ENCODE measurements at places on chromosomes 7 and 10.
A peak's percentile ranks its signal among the peaks of the same experiment; 100 is the strongest.

DNA sequence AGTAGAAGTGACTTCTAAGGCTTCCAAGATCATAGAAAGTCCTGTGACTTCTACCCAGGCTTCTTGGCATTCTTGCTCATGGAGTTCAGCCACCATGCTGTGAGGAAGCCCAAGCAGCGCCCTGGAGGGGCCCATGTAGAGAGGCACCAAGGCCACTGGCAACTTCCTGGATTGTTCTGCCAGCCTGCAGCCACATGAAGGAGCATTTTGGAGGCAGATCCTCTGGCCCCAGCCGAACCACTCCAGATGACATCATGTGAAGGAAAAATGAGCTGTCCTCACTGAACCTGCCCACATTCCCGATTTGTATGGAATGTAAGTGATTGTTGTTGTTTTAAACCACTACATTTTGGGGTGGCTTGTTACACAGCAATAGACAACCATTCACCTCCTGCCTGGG is 51.5 kb upstream of the MNX1 start:
- DNase-seq = no peak

DNA sequence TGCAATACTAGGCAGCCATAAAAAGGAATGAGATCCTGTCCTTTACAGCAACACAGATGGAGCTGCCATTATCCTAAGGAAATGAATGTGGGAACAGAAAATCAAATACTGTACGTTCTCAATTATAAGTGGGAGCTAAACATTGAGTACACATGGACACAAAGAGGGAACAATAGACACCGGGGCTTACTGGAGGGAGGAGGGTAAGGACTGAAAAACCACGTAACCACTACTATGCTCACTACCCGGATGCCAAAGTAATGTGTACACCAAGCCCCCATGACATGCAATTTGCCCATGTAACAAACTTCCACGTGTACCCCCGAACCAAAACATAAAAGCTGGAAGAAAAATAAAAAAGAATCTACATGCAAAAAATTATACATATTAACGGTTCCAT is 587.0 kb downstream of the PARD3 start:
- no peak for DNase-seq

DNA sequence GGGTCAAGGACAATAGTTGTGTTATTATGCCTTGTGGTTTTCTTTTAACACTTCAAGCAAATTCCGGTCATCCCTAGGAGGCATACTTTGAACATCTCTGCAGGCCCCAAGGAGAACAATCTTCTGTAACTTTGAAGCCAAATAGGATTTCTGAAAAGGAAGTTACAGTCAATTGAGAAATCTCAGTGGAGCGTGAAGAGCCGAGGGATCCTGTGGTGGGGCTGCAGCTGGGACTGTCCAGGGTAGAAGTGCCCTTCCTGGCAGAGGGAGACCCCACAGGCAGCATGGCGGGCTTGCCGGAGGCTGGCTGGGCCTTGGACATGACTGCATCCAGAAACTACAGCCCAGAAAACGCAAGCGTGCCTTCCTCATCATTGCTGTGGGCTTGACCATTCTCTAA is 179.7 kb downstream of the PTPN20 start:
- no peak for DNase-seq

GRCh38 chr7:69169386-69169785 is 428.9 kb upstream of the AUTS2 start:
- no peak for DNase-seq

- peak; percentile 2 for DNase-seq
Observed at GRCh38 chr7:16484453-16485158, 19.1 kb upstream of the SOSTDC1 start.

- DNase-seq = no peak
Observed at GRCh38 chr7:44959433-44959951, 19.3 kb downstream of the MYO1G start.

DNA sequence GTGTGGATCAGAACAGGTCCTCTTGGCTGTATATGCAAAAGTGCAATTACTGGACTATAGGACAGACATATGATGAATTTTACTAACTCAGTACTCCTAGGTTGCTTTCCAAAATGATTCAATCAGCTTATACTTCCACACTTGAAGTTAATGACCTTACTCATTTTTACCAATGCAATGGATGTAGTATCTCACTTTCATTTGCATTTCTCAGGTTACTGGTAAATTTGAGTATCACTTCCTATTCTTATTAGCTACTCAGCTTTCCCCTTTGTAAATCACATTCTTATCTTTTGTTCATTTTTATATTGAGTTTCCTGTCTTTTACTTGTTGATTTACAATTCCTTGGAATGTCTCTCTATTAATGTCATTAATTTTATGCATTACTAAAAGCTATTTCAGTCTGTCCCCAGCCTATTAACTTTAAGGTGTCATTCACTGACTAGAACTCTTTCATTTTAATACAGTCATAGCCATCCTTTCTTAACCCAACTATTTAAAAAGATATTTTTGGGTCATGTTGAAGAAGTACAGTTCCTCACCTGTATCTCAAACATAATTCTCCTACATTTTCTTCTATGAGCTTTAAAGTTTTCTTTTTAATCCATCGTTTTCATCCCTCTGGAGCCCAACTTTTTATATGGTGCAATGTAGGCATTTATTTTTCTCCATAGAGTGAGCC is 88.6 kb downstream of the VIM start:
- DNase-seq = no peak

GRCh38 chr7:575425-576366 is 56.0 kb upstream of the PDGFA start:
- DNase-seq = no peak

DNA sequence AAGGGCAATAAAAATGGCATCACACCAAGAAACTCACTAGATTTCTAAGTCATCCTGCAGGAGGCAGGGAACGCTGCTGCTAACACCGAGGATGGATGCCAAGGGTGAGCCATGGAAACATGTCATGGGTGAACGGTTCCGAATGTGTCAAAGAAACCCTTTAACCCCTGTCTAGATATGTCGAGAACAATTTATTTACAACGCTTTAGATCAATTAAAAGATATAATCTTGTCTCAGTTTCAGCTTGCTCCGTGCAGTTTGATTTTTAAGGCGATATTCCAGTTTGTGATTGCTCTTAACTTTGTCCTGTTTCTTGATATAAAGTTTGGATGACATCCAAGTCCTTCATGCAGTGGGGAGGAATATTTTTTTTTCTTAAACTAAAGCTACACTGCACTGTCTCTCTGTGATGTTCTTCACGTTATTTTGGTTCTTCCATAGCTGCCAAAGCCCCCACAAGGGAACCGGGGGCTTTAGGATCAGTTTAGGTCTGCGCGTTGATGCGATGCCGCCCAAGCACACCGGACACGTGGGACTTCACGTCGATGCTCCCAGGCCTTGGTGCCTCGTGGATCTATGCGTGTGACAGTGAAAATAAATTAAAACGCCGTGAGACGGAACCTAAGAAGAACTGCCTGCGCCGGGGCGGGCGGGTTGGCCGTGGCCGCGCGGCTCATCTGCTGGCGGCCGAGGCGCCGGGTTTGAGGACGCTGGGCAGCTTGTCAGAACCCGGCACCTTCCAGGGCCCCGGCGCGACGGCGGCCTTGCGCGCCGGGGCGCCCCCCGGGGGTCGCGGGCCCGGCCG is 220.3 kb downstream of the PHTF2 start:
- DNase-seq = peak; percentile 50

- no peak for DNase-seq
Observed at GRCh38 chr10:50993771-50994251, 80.5 kb upstream of the PRKG1 start.

DNA sequence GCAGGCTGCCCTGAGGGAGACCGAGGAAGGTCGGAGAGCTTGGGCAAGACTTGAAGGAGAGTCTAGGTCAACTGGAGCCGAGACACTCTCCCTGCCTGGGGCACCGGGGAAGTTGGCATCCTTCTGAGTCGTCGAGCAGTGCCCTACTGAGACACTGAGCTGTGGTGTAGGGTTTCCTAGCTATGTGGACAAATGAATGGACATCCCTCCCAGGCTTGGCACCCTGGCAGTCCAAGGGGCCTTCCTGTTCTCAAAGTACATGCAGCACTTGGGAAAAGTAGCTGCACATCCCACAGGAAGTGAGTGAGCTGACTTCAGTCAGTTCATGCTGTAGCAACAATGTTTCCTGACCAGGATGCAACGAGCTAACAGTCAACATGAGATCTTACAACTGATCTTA is 57.2 kb upstream of the INPP5A start:
- DNase-seq = no peak

DNA sequence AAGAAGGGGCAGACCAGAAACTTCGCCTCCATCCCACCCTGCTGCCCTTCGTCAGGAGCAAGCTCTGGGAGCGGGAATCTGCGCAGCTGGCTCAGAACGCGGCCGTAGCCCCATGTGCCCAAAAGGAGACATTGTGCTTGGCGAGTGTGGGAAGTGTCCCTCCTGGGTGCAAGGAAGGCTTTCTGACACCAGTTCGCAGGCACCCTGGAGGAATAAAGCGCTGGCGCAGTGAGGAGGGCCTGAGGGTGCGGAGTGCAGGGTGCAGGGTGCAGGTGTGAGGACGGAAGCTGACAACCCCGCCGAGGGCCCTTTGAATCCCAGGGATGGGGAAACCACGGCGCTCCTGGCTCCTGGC is 811 bp downstream of the SLIT1 start:
- no peak for DNase-seq

GRCh38 chr10:26829810-26830515 is 30.8 kb downstream of the ABI1 start:
- DNase-seq = no peak

DNA sequence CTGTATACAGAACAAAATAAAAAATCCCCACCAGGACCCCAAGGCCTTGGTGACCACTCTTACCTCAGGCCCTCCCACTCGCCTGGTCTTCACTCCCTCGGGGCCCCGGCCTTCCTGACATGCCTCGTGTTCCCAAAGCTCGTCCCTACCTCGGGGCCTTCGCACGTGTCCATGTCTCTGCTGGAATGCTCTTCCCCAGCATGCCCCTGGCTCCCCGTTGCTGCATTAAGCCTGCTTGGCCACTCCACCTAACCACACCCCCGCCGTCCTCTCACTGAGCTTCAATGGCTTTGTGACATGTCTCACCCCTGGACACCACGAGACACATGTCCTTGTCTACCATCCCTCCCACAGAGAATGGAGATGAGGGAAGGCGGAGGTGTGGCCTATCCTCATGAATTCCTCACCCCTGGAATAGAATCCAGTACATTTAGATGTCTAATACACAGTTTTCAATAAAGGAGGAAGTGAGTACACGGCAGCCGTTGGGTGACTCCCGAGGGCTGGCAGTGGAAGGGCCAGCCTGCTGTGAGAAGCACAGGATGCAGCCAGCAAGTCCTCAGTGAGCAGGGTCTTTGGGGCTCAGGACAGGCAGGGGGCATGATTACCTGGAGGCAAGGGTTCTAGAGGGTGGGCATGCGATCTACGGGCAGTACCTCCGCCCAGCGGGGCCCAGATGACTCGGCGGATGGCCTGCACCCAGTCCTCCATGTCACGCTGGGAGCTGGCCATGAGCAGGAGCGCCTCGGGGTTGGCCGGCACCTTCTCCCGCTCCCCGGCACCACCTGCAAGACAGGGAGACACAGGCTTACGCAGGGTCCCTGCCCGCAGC is 125.7 kb downstream of the ARHGAP22 start:
- no peak for DNase-seq

- DNase-seq = no peak
Observed at GRCh38 chr7:1919539-1920265, 249.6 kb downstream of the ELFN1 start.

DNA sequence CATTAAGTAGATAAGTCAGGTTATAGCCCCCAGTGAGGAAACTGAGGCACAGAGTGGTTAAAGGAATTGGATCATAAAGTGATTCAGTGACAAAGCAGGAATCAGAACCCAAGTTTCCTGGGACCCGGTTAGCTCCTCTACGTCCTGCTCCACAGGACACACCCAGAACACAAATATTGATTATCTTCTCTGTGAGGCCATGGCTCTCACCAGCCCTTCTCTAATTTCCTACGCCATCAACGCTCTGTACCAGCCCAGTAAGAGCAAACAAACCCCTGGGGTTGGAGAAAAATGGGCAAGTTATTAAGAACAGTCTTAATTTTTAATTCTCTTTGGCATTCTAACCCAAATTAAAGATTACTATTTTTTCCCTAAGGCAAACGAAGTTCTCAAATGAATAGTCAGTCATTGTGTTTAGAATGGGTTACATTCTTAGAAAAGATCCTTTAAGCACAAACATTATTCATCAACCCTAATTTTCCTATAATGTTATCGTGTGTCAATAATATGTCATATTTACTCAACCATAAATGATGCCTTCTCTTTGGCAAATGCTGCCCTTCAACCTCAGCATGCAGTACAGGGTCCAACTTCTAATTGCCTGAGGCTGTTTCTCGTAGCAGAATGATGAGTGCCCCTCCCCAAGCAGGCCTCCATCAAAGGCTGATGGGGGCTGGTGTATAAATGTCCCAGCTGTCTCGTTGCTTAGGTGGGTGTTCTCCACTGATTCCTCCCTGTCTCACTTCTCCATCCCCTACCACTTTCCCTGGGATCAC is 25.4 kb upstream of the TM9SF3 start:
- no peak for DNase-seq

DNA sequence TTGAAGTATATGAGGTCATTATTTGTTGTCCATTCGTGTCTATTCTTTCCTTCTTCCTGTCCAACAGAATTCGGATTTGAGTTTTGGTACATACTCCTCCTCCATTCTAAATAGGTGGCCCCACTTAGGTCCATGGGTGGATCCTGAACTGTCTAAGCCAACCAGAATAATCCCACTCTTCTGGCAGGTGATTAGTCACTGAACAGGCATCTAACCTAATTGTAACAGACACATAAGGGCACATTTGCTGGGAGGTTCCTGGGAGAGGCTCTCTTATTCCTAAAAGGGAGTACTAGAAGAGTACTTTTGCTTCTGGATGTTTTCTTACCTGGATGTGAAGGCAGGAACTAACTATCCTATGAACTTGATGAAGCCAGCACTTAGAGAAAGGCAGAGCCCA is 16.8 kb downstream of the LRRC72 start:
- DNase-seq = no peak

DNA sequence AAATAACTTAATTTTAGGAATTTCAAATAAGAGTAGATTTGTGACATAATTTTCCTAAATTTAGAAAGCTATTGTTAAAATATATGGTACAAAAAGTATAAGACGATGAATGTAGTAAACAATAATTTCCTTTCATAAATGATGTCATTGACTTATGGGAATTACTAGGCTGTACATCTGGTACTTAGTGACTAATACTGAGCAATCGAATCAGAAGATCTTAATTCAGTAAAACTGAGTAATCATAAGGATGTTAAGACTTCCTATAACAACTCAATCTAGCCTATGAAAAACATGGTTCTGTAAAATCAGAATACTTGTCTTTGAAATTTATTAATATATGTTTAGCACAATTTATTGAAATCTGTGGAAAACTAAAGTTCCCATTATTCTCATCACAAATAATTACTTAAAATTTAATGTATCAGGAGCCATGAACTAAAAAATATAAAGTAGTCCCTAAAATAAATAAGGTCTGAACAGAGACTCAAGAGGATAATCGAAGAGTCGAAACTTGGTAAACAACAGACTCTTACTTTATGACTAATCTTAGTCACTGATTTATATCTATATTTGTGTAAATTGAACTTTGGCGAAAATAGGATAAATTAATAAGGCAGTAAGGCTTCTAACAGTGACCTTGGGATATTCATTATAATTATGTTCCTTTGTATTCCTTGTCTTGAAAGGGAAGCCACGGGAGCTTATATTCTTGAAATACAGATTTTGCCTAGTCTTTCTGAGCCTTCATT is 142.1 kb downstream of the HGF start:
- no peak for DNase-seq

GRCh38 chr10:1567152-1567551 is 170.2 kb downstream of the ADARB2 start:
- DNase-seq = no peak
